Lower leg skin (tissue), 4 donors: ENCODE measurements at places on chromosomes 12 and 14. TPM values are rescaled to one million over a fixed set of nuclear protein-coding genes. Genes with fewer than 3 reads are reported as not detected.

DNA sequence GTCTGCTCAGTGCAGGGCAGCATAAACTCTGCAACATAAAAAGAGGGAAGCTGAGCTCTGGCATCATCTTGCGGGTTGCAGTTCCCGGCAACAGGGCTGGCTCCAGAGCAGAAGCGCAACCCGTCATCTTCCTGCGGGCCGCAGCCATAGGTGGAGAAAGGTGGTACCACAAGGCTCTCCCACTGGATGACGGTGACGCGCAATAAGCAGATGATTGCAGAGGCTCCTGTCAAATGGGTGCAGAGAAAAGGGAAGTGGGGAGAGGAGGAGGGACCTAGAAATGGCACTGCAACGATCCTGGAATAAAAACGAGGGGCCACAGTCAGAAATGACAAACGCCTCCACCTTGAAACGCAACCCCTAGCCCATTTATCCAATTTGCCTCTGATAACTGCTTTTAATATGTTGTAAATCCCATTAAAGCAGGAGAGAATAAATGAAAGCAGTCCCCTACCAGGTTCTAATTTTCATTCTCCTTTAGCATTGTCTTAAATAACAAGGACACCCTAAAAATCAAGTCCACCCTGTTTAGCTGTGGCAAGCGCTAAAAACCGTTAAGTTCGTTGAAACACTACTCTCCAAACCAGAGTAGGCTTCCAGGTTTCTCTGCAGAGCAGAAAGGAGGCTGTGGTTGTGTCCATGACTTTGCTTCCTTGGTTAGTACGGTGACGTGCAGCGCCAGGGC lies 30.9 kb upstream of the TUBA1C start:
- DNase-seq = peak; percentile 88

GRCh38 chr14:99415496-99416281 lies 65.0 kb downstream of the SETD3 start:
- peak; percentile 34 for DNase-seq

DNA sequence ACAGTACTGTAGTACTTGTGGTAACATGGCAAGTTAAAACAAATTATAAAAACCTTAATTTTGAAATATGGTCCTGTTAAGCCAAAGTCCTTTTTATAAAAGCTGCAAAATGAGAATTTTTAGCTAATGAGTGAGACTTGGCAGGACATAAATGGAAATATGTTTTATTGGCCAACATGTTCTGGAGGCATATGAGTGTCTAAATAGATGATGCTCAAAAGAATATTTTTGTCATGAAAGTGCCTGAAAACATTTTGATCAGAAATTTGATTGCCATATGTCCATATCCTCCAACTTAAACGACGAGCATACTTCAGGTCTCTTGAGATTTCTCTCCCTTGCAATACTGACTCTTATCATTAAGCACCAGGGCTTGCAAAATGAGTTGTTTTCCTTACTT lies 972.6 kb downstream of the TMTC2 start:
- DNase-seq = no peak

Gene BDKRB2
- total RNA-seq = 14.8 TPM

Gene TCL1B
- not detected for total RNA-seq
